ENCODE measurements at places on chromosomes 1 and 21.

GRCh38 chr1:58936973-58937372 lies 153.1 kb upstream of the JUN start:
- no peak for DNase-seq

DNA sequence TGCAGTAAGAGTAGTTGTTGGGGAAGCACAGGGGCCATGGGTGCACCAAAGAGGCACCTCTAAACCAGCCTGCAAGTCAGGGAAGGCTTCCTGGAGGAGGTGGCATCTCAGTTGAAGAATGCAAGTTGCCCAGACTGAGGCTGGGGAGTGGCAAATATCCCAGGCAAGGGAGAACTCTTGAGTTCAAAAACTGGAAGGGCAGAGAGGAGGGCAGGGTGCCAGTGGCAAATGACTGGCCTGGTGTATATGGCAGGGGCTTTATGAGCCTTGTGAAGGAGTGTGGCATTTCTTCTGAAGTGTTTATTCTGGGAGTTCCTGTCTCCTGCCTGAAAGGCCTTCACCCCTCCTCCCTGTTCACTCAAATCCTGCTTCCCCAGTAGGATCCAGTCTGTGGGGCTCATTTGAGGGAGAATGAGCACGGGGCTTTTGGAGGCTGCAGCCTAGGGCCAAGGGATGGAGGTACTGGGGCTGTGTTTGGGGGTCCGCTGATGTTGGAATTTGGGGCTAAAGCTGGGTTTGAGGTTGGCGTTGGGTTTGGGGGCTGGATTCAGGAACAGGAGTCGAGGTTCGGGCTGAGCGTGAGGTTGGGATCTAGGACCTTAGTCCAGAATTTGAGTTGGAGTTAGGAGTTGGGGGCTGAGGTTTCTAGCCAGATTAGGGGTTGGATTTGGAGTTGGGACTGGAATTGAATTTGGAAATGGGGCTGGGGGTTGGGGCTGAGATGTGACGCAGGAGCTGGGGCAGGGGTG lies at the start of gene TMEM125:
TSS of gene TMEM125 (plus strand) at position 357 of the 749 bp plus-strand sequence. CDS start 2,740 bp downstream, outside the sequence.
- DNase-seq, result no peak

DNA sequence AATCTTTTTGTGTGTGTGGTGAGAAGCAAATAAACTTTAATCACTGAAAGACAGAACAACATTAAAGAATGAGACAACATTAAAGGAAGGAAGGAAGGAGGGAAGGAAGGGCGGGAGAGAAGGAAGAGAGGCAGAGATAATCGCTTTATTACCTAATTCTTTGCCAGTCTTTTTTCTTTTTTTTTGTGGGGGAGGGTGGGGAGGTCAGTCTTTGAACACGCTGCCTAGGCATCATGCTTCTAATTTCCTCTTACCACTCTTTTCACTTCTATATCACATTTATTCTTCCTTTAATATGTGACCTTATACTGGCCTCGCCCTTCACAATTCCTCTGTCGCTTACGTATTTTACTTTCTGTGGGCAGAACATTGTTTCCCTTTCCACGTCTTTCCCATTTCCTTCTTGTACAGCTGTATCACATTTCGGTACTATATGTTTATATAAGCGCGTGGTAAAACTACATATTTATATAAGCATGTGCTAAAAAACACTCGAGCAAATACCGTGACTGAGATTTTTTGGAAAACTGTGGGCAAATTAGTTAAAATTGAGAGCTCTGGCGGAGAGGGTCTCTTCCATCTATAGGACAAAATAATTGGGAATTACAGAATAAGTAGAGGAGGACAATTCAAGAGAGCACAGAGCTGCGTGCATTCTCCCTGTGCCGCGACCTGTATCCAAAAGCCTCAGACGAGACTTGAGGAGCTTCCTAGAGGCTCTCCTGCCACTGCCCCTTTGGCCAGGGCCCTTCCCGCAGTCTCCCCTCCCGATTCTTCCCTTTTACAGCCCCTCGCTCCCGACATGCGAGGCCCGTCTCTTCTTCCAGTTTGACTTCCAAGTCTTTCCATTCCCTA lies 823 bp upstream of the PRKAA2 start:
- no peak for DNase-seq

- DNase-seq, result no peak
These were observed 1597.8 kb downstream of the PLA2G4A start for GRCh38 chr1:188426561-188426960.

DNA sequence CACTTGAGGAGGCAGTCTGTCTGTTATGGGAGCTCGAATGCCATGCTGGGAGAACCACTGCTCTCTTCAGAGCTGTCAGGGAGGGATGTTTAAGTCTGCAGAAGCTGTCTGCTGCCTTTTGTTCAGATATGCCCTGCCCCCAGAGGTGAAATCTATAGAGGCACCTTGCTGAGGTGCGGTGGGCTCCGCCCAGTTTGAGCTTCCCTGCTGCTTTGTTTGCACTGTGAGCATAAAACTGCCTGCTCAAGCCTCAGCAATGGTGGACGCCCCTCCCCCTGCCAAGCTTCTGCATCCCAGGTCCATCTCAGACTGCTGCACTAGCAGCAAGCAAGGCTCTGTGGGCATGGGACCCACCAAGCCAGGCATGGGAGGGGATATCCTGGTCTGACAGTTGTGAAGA lies 247.5 kb downstream of the LMX1A start:
- DNase-seq, result peak; percentile 15

DNA sequence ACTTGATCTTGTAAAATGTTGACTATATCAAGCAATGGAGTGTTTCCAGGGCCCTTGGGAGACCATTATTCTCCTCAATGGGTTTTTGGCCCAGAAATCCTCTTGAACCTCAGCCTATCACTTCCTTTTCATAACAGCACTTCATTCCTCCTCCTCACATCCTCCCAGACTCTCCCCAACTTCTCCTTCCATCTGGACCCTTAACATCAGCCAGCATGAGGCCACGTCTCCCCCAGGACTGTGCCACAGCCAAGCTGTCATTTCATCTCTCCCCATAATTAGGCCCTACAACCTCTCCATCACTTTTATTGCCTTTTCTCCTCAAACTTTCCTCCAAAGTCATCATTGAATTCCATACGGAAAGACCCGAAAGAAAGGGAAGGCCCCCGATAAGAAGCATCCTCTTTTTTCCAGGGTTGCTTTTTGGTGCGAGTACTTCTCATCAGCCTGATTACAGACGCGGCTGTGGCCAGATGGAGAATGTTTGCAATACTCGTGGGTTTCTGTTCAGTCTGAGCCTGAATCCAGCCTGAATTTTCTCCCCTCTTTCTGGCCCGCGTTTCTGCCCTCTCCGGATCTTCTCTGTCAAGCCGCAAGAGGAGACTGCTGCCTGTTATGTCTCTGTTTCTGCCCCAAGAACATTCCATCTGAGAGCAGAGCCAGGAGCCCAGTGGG lies 52.7 kb upstream of the SLC25A33 start:
- no peak for DNase-seq

- peak; percentile 29 for DNase-seq
These were observed 9.1 kb upstream of the MTFR1L start for GRCh38 chr1:25810341-25811299.

- no peak for DNase-seq
These were observed 26.6 kb upstream of the LMX1A start for GRCh38 chr1:165383067-165383466.

GRCh38 chr1:25697435-25698217 lies 81.0 kb downstream of the MAN1C1 start:
- no peak for DNase-seq

DNA sequence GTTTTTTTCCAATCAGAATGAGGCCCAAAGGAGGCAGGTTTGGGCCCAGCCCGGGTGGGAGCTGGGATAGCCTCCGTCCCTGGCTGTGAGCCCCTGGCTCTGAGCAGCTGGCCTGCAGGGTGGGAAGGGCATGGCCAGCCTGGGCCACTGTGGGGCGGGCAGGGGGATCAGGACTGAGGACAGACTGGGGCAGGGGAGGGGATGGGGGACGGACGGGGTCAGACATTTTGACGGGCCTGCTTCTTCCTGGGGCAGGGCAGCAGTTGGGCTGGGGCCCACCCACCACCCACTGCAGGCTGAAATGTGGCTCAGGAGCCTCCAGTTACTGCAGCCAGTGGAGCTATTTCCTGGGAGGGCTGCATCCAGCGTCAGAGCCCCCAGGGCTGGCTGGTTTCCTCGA lies 2.5 kb upstream of the SLC6A9 start:
- no peak for DNase-seq

- no peak for DNase-seq
These were observed 607 bp downstream of the BTG3 start for GRCh38 chr21:17612023-17612564.

DNA sequence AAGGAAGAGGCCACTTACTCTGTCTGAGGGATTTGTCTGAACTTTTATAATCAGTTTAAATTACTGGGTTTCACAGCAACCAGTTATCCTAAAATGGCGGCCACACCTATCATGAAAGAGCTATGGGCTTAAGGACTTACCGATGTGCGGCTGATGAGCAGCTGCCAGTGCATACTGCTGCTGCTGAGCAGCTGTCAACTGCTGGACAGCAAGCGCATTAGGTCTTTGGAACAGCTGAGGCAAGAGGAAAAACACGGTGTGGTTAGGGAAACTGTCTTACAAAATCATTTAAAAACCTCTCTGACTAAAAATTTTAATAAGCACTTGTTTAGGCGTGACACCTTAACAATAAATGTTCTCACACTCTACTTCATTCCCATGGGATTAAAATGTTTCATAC lies 72.6 kb upstream of the SDC3 start:
- DNase-seq, result no peak

- DNase-seq, result no peak
These were observed 233.3 kb upstream of the COA6 start for GRCh38 chr1:234139966-234140365.

DNA sequence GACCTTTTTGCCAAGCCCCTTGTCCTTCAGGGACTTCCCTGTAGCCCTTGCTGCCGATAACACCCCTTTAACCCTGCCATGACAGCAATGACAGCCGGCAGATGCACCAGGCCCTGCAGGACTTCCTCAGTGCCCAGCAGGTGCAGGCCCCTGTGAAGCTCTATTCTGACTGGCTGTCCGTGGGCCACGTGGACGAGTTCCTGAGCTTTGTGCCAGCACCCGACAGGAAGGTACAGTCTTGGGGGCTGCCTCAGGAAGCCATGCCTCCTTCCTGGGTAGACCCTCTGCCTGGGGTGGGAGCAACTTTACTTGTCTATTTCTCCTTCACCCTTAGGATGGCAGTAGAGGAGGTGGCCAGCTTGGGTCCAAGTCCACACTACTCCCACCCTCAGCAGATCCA lies 16.1 kb upstream of the PADI6 start:
- no peak for DNase-seq

GRCh38 chr1:197062692-197063091 lies 4.4 kb downstream of the F13B start:
- no peak for DNase-seq

All from NCI-H1436 (cell line).